LoVo (cell line): ENCODE measurements at places on chromosomes 6 and 20.

DNA sequence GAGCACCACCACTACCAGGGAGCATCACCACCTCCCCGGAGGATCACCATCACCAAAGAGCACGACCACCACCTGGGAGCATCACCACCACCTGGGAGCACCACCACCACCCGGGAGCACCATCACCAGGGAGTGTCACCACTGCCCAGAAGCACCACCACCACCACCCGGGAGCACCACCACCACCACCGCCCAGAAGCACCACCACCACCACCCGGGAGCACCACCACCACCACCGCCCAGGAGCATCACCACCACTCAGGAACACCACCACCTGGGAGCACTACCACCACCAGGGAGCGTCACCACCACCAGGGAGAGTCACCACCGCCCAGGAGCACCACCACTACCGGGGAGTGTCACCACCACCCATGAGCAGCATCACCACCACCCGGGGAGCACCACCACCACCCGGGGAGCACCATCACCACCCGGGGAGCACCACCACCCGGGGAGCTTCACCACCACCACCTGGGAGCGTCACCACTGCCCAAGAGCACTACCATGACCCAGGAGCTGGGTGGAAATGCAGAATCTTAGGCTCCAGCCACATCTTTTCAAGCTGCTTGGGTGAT is 237.3 kb downstream of the SOD2 start:
- no peak for DNase-seq

GRCh38 chr6:43891072-43891870 is 121.3 kb downstream of the VEGFA start:
- no peak for DNase-seq

GRCh38 chr6:45609141-45609638 is 231.5 kb upstream of the SUPT3H start:
- DNase-seq = no peak

DNA sequence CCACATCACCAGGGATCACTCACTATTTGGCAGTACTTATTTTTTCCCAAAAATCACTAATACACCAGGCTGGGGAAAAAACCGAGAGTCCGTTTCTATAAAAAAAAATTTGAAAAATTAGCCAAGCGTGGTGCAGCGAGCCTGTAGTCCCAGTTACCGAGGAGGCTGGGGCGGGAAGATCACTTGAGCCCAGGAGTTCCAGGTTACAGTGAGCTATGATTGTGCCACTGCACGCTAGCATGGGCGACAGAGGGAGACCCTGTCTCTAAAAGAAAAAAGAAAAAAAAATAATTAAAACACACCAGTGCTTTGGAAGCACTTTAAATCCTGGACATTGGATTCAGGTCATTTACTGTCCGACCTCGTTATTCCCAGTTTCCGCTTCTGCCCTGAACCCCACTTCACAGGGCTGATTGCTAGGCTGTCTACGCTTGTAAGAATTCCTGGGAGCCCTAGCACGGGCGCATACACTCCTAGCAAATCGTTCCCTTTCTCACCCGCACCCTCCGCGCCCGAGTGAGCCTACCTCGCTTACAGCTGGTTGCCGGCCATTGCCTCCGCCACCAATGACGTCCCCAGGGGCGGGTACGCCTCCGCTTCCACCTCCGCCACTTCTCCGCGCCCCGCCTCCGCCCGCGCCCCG is at the start of gene TPMT:
TPMT (minus strand) TSS at position 571 of the 643 bp plus-strand sequence. CDS start 5,950 bp downstream, outside the sequence.
- peak; percentile 1 for DNase-seq

- DNase-seq = no peak
Observed at GRCh38 chr6:17305219-17306001, 24.2 kb downstream of the RBM24 start.

- DNase-seq = no peak
Observed at GRCh38 chr6:132246632-132247270, 154.5 kb downstream of the MOXD1 start.

- no peak for DNase-seq
Observed at GRCh38 chr20:62331347-62331746, 28.6 kb downstream of the ADRM1 start.

DNA sequence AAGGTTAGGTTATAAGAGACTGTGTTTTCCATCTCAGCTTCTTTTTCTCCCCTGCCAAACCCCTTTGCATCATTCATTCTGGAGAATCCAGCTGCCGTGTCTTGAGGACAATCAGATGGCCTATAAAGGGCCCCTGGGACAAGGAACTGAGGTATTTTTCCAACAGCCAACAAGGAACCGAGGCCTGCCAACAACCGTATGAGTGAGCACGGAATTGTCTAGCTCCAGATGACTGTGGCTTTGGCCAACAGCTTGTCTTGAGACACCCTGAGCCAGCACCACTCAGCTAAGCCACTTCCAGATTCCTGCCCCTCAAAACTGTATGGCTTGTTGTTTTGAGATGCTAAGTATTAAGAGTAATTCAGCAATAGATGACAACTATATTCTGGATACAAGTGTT is 433.7 kb upstream of the HSF2 start:
- no peak for DNase-seq

GRCh38 chr20:2116170-2116940 is 14.7 kb downstream of the STK35 start:
- DNase-seq = no peak

- no peak for DNase-seq
Observed at GRCh38 chr6:89315249-89315885, at the start of gene GABRR2. GABRR2 (minus strand) TSS chr6:89315299; CDS start chr6:89315165, 134 bp downstream.

- peak; percentile 78 for DNase-seq
Observed at GRCh38 chr20:44909872-44910689, at the start of gene PABPC1L. PABPC1L (plus strand) TSS chr20:44910060; CDS start chr20:44910144, 84 bp downstream.

DNA sequence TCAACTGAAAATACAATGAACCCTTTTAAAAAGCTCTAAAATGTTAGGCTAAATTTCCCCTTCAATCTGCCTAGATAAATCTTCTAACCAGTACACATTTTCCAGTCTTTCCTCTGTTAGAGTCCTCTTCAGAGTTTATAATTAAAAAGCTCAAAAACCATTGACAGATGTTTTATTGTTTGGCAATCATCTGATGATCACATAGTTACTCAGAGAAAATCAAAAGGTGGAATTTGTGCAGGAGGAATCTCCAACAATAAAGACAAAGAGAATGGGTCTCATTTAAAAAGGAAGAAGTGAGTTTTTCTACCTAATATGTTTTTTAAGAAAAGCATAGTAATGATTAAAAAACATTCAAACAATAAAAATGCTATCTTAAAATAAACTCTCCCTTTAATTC is 3.1 kb downstream of the TRAPPC3L start:
- no peak for DNase-seq

DNA sequence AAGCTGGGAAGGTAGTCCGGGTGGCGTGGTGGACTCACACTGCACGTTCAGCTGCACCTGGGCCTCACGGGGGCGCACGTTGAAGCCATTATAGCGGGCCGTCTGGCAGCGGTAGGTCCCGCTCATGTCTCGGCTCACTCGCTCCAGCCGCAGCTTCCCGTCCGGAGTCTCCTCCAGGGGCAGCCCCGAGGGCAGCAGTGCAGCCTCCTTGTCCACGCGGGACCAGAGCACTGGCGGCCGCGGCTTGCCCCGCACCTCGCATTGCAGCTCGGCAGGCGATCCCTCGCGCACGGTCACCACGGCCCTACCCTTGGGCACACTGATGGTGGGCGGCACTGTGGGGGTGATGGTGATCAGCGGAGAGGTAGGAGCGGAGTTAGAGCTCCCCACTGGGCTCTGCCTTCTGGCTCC is 47.6 kb downstream of the MDGA1 start:
- no peak for DNase-seq

DNA sequence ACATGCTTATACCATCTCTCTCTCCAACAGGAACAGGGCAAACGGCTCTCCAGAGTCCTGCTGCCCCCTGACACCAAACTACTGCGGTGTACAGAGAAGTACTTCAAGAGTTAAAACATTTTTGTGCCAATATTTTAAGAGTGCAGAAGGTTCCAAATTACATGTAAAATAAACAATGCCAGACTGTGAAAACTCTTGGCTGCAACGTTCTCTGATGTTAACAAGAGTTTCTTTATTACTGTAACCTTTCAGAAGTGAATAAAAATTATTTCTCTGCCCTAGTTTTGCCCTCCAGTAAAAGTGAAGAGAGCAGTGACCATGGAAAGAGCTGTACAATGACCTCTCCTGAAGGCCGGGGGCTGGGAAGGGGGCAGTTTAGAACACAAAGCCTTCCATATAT is 41.4 kb upstream of the FAM83C start:
- no peak for DNase-seq

- DNase-seq = no peak
Observed at GRCh38 chr6:148288541-148288940, 54.1 kb upstream of the SASH1 start.

GRCh38 chr20:57153238-57153905 is 113.1 kb downstream of the BMP7 start:
- DNase-seq = no peak

DNA sequence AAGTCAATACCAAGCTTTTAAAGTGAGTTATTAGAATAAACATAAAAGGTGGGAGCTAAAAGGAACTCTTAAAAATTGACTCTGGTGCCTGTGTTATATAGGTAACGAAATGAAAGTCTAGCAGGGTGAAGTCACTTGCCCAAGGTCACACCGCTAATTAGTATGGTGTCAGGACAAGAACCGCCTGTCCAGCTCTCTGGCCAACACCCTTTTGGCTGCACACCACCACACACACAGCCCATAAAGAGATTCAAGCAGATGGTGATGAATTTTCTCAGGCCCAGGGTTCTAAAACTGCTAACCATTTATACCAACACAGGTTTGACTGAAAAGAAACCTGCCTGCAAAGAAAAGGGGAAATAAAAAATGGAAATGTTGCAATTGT is 20.2 kb downstream of the GFOD1 start:
- DNase-seq = no peak

GRCh38 chr6:95203153-95203754 is 374.1 kb upstream of the MANEA start:
- peak; percentile 27 for DNase-seq

DNA sequence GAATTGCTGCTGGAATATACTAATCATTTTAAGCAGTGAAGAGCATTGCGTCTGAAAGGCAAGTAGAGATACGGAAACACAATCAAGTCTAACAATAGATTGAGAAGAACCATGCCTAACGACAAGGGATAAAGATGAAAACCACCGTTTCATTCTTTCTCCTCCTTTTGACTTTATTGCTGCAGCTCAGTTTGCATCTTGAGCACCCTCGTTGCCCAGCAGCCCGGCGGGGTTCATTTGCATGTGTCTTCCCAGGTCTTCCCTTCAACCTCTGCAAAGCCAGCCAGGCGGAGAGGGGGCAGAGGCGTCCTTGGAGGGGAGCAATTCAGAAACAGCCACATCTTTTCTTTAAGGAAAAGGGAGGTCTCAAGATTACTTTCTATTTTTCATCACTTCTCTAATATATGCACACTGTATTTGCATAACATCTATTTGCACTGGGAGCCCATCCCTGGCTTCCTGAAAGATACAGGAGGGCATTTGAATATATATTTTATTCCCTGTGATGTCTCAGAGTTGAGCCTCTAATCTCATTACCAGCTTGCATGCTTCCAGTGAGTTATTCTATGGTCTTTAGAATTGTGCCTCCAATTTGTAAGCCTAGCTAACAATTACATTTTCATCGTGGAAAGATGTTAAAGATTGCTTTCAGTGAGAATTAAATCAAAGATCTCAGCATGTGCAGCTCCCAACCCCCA is 18.7 kb upstream of the PXDC1 start:
- no peak for DNase-seq

DNA sequence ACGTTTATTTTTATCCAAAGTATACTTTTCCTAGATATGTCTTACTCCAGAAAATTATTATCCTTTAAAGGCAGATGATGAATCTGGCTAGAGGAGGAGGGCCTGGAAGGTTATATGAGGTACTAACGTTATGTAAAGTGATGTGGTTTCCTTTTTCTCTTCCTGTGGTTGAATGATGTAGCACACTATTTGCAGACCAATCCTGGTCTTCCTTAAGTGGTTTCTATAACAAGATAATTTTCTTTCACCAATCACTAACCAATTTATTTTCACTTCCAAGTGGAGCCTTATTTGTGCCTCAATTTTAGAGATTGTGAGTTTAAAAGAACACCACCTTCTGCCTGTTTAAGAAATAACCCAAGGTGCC is 154.6 kb upstream of the SOX4 start:
- no peak for DNase-seq
